ENCODE measurements at places on chromosomes 1 and 21.

- DNase-seq = no peak
Measured at GRCh38 chr1:17118706-17119075, 560 bp downstream of the PADI2 start.

GRCh38 chr1:77888081-77888780, at the start of gene NEXN:
NEXN (plus strand) TSS chr1:77888624; CDS start chr1:77916107, 27,483 bp downstream.
- no peak for DNase-seq

GRCh38 chr1:62304515-62304914, 14.7 kb downstream of the KANK4 start:
- no peak for DNase-seq

- no peak for DNase-seq
Measured at GRCh38 chr1:215276582-215276981, 194.0 kb downstream of the KCNK2 start.

- DNase-seq = no peak
Measured at GRCh38 chr1:38403667-38404066, 357.1 kb upstream of the POU3F1 start.

- no peak for DNase-seq
Measured at GRCh38 chr1:46983166-46983829, 40.2 kb upstream of the CYP4X1 start.

DNA sequence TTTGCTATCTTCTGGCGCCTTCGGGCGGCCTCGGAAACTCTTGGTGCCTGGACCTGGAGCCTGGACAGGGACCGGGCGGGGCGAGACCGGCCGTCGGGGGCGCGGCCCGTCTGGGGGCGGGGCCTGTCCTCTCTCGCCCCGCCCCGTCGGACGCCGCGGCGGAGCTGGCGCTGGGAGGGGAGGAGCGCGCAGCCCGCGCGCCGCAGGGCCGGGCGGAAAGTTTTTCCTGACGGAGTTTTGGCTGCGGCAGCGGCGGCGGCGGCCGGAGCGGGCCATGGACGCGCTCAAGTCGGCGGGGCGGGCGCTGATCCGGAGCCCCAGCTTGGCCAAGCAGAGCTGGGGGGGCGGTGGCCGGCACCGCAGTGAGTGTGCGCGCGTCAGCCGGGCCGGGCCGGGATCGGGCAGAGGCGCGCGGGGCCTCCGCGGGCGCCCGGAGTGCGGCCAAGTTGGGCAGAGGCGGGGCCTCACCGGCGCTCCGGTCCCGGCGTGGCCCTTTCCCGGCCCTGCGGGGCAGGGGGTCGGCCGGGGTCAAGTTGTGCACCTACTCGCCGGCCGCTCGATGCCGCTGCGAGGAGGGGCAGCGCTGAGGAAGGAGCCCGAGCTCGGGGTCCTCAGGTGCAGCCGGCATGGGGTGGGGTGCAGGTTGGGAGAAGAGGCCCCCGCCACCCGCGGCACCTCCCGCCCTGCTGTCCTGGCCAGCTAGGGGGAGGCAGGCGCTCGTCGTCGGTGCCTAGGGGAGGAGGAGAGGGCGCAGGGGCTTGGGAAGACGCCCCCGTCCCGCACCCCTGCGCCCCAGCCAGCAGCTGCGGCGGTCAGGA, at the start of gene LDLRAP1:
Gene LDLRAP1, plus strand, starts transcription at position 182 of the 818 bp plus-strand sequence. Its CDS starts 93 bp downstream, at position 275.
- peak; percentile 66 for DNase-seq

DNA sequence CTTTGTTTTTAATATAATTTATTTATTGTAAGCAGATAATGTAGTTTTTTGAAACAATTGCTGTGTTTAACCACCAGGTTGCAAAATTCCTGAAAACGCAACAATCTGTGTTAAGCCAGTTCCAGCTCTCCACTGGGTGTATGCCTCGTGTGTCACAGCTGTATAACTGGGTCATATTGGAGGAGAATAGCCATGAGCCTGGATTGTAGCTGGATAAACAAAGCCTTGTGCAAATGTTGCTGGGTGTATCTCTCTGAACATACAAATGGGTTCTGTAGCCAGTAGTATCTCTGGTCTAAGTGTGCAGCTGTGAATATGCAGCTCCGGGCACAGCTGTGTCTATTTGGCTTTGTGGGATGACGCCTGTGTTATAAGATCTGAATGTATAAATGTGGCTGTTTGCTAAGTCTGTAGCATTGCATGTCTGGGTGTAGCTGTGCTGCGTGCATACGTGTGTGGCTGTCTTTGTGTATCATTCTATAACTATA, 2.8 kb downstream of the TCEA3 start:
- no peak for DNase-seq

DNA sequence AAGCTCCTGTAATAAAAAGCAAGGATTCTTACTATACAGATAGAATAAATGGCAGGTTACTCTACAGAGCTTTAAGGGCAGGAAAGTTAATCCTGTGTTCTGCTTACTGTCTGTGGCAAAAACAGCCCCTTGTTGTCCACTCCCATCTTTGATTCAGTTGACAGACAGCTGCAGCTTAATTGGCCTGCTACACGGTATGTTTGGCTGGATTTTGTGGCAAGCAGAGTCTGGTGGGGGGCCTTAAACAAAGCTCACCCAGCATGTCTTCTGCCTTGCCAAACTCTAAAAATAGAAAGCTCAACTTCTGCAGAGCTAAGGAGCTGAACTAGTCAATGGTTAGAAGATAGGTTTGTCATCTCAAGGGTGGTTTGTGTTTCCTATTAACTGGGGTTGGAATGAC, 407.2 kb downstream of the HLX start:
- no peak for DNase-seq

GRCh38 chr1:156417401-156418020, 48.5 kb downstream of the RHBG start:
- DNase-seq = no peak

GRCh38 chr1:47216278-47217059, 15.6 kb downstream of the TAL1 start:
- DNase-seq = no peak

- DNase-seq = no peak
Measured at GRCh38 chr1:65065524-65066418, 82.2 kb upstream of the AK4 start.

GRCh38 chr21:36985751-36986594, 19.5 kb upstream of the HLCS start:
- DNase-seq = peak; percentile 53

DNA sequence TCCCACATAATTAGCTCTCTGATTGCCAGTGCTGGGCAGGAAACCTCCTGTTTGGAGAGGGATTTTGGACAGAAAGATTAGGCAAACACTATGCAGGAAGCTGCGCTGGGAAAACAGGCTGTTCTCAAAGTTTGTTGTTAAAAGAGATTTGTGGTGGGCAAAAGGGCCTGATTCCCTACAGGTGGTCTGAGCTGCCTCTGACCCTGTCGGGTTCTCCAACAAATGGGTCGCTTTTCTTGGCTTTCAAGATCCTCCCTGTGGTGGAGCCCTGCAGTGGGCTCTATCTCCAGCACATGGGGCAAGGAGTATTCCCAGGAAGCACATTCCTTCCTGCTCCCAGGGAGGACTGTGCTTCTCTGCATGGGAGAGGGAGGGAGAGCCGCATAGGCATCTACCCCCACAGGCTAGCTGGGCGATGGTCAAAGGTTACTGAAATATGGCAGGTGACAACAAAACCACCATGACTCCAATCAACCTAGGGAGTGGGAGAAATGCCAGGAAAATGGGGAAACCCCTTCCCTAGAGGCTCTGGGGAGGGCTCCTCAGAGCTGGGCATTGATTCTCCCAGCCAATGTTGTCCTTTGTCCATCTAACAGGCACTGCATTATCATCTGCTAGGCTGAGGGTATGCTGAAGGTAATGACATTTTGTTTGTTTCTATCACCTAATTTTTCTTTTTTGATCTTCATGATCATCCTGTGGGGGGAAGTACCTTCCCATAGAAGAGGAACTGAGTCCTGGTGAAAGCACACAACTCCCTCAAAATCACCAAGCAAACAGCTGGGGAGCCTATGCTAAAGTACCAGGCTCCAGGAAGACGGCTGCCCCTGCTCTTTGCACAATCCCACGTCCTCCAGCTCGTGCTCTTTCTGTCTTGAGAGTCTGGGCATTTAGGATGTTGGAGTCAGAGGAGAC, 85.3 kb downstream of the PLXNA2 start:
- no peak for DNase-seq

DNA sequence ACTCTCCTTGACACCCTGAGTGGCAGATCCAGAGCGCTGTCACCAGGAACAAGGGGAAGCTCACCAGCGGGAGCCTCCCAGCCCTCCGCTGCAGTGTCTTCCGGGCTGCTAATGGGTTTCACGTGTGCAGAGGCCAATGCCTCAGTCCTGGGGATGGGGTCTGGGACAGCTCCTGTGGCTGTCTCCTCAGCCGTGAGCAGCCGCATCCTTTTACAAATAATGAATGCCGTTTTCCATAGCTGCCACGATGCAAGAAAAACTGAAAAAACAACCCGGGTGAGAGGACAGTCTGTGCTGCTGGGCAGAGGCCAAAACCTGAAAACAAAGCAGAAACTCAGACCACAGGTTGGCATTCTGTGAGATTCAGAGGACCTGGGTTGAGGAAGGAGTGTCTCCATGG, 212.2 kb upstream of the RAB4A start:
- no peak for DNase-seq

GRCh38 chr1:76640092-76640491, 227.2 kb upstream of the ST6GALNAC5 start:
- DNase-seq = no peak

- DNase-seq = no peak
Measured at GRCh38 chr1:89918127-89918793, 76.7 kb upstream of the ZNF326 start.

- DNase-seq = no peak
Measured at GRCh38 chr21:25513810-25514209, 93.5 kb downstream of the MRPL39 start.

All from CD4-positive, alpha-beta T cell treated with Interleukin-21 for 1 hour (primary cell).